Stimulated activated CD8-positive, alpha-beta memory T cell treated with anti-CD3 and anti-CD28 coated beads, Interleukin-7, amount 100 ng/mL, for 1 hour (primary cell): ENCODE measurements at places on chromosomes 5 and 9.
A peak's percentile ranks its signal among the peaks of the same experiment; 100 is the strongest.

DNA sequence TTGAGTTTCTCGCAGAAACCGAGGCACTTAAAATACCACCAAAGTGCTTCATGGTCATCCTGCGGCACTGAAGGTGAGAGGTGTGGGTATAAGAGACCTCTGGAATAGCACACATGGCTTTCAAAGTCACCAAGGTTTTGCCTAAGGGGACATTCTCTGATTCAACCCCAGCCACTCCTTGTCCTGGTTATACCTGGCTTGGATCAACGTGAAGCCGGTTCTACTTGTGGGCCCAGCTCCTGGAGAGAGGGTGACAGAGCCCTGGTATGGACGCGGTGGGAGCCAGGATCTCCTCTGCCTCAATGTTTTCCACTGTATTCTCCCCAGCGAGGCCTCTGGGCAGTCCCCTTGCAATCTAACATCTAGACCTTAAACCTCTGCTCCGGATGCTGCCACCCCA lies 132.0 kb downstream of the FSTL4 start:
- DNase-seq = no peak

- no peak for DNase-seq
Measured at GRCh38 chr9:37769995-37770394, 14.9 kb downstream of the EXOSC3 start.

- no peak for DNase-seq
Measured at GRCh38 chr9:90103771-90104170, 499.0 kb downstream of the GADD45G start.

GRCh38 chr9:37342895-37343294 lies 79.6 kb upstream of the GRHPR start:
- no peak for DNase-seq

DNA sequence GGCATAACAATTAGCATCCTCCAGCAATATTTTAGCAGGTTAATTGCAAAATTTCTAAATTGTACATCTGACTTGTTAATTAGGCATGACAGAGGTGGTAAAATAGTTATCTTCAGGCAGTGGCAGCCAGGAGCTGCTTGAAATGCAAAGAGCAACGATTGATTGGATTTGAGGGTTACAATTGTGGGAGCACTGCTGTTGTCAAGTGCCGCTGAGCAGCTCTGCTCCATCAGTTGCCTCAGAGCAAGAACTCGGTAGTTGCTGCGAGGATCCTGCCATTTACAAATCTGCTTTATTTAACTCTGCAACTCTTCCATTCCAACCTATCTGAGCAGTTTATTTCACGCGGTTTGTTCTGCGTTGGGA lies 12.6 kb downstream of the PBX3 start:
- DNase-seq = no peak

- no peak for DNase-seq
Measured at GRCh38 chr9:120892748-120893610, 16.0 kb upstream of the PHF19 start.

DNA sequence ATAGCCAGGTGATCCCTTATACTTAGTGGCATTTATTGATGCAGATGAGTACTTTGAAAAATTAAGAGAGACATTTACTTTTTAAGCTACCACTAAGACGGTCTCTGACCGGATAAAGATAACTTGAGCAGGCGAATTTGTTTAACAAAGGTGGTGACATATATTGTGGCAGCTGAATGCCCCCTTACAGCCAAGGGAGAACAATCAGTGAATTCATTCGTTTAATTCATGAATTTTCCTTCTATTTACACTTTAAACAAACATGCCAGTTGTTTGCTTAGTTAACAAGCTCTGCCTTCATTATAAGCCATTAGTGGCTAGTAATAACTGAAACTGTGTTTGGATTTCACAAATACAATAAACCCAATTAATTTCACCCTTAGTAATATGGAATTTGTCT lies 187.1 kb downstream of the AOPEP start:
- DNase-seq = no peak

- no peak for DNase-seq
Measured at GRCh38 chr5:173968154-173968797, 20.7 kb upstream of the C5orf47 start.

GRCh38 chr5:169945831-169946261 lies 34.4 kb downstream of the INSYN2B start:
- no peak for DNase-seq

GRCh38 chr5:154801083-154801482 lies 45.9 kb downstream of the LARP1 start:
- no peak for DNase-seq

GRCh38 chr5:54611290-54611951 lies 93.9 kb downstream of the SNX18 start:
- no peak for DNase-seq

GRCh38 chr9:109417054-109417453 lies 81.1 kb downstream of the PTPN3 start:
- no peak for DNase-seq

DNA sequence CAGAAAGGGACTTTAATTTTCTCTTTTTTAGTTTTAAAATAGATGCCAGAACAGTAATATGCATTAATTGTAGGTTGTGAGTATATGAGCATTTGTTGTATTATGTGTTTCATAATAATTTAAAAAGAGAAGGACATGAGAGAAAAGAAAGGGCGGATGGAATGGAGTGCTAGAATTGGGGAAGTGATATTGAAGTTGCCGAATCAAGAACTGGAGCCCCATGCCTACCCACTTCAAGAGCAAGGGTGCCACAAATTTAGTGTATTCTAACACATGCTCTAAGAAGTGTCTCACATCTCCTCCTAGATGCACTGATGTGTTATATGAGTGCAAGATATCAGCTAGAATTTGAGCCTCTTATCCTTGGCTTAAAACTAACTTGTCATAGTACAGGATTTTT lies 43.6 kb upstream of the FYB1 start:
- no peak for DNase-seq

- peak; percentile 5 for DNase-seq
Measured at GRCh38 chr5:79236362-79236969, 535 bp downstream of the JMY start.

GRCh38 chr9:130688072-130688471 lies 5.5 kb upstream of the EXOSC2 start:
- no peak for DNase-seq

DNA sequence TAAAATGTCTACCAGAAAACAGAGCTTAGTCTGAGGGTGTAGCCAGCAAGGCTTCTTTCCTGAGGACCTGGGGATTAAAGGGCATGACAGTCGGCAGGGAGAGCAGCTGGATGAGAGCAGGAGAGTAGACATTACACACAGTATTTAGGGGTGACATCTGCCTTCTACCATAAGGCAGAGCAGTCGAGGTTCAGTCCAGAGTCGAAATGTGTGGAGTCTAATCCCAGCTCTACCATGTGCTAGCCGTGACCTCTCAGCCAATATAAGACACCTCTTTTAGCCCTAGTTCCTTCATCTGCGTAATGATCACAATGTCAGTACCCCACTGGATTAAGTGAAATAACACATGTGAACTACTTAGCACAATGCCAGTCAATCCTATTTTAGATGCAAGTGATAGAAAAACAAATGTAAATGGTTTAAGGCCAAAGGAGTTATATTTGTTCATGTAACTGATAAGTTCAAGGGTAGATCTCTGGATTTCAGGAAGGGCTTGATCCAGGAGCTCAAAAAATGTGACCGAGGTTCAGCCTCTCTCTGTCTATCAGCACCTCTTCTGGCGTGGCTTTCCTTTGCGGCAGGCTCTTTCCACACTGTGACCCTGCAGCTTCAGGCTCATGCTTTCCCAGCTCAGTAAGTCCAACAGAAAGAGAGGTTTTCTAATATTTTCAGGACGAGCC lies 16.2 kb upstream of the CPLX2 start:
- DNase-seq = no peak
